ENCODE measurements at places on chromosomes 13 and 19. TPM values are rescaled to one million over a fixed set of nuclear protein-coding genes. Genes with fewer than 3 reads are reported as not detected.

The SIAH3 gene
- total RNA-seq: 3.0 TPM

The LPAR6 gene
- total RNA-seq: 6.6 TPM

The SLAIN1 gene
- total RNA-seq: 222 TPM

The DUS3L gene
- total RNA-seq: 29.1 TPM

The CADM4 gene
- total RNA-seq: 145 TPM

The GIPC3 gene
- 1.0 TPM for total RNA-seq

The CEACAM1 gene
- 0.92 TPM for total RNA-seq

The ZNF729 gene
- total RNA-seq: not detected

The ZNF414 gene
- total RNA-seq: 41.7 TPM

The CEACAM20 gene
- not detected for total RNA-seq

The TINCR gene
- total RNA-seq: 3.8 TPM

The LIM2 gene
- total RNA-seq: not detected

The GJA3 gene
- not detected for total RNA-seq

The PPM1N gene
- 4.4 TPM for total RNA-seq

The PSG7 gene
- not detected for total RNA-seq

The RETN gene
- total RNA-seq: not detected

The NALCN gene
- 79.8 TPM for total RNA-seq

The TGFBR3L gene
- 37.6 TPM for total RNA-seq

The ZNF177 gene
- total RNA-seq: 14.9 TPM

The SIGLECL1 gene
- total RNA-seq: not detected

The TTYH1 gene
- total RNA-seq: 369 TPM

The CEBPA gene
- 17.6 TPM for total RNA-seq

The CYTH2 gene
- 77.1 TPM for total RNA-seq

The SLC7A1 gene
- total RNA-seq: 104 TPM

The NLRP4 gene
- not detected for total RNA-seq

The ZNF844 gene
- 12.6 TPM for total RNA-seq

The MIER2 gene
- total RNA-seq: 20.2 TPM

The ARL11 gene
- 0.32 TPM for total RNA-seq

The SHC2 gene
- total RNA-seq: 77.4 TPM

The ZNF99 gene
- 0.63 TPM for total RNA-seq

The VWA8 gene
- total RNA-seq: 31.6 TPM

The ZNF112 gene
- total RNA-seq: 13.5 TPM

The ALOX5AP gene
- total RNA-seq: 12.0 TPM

The TLE5 gene
- 457 TPM for total RNA-seq

The LHB gene
- total RNA-seq: not detected

The CGB2 gene
- not detected for total RNA-seq

The OR10H4 gene
- total RNA-seq: not detected

The EHD2 gene
- total RNA-seq: 33.3 TPM

The SULT2A1 gene
- total RNA-seq: not detected

The MBD3L2 gene
- total RNA-seq: not detected

The CDX2 gene
- not detected for total RNA-seq

The NCCRP1 gene
- not detected for total RNA-seq

The PDE4C gene
- total RNA-seq: 2.4 TPM

The BEST2 gene
- not detected for total RNA-seq

The N4BP2L1 gene
- total RNA-seq: 54.6 TPM

The MATK gene
- 33.9 TPM for total RNA-seq

The GNG8 gene
- total RNA-seq: 5.5 TPM

The SMAD9 gene
- total RNA-seq: 13.5 TPM

The RHPN2 gene
- total RNA-seq: 4.6 TPM

The ZMYM5 gene
- 20.2 TPM for total RNA-seq

The ELAVL3 gene
- total RNA-seq: 179 TPM

The DGKH gene
- 27.8 TPM for total RNA-seq

Measured in dorsolateral prefrontal cortex (tissue), 122 donors.